Right renal pelvis (tissue), 4 donors: ENCODE measurements at places on chromosomes 2 and 18. TPM values are rescaled to one million over a fixed set of nuclear protein-coding genes. Genes with fewer than 3 reads are reported as not detected.
A peak's percentile ranks its signal among the peaks of the same experiment; 100 is the strongest.

DNA sequence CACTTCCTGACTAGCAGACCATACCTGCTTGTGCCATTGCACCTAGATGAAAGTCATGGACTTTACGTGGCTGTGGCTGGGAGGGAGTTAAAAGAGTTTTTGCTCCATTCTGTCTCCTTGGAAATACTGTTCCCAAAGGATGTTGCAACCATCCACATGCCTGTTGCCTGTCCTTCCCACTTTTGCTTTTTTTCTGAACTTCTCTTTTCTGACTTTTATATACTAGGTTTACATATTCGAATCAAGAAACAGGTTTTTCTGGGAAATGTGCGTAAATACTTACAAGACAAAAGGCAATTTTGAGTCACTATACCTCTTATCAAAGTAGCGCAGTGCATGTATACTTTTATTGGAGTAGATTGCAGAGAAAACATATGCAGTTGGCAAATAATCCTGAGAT, 244.8 kb downstream of the PRKCE start:
- DNase-seq: no peak

GRCh38 chr2:233426619-233427342, 72.5 kb downstream of the DGKD start:
- no peak for DNase-seq

DNA sequence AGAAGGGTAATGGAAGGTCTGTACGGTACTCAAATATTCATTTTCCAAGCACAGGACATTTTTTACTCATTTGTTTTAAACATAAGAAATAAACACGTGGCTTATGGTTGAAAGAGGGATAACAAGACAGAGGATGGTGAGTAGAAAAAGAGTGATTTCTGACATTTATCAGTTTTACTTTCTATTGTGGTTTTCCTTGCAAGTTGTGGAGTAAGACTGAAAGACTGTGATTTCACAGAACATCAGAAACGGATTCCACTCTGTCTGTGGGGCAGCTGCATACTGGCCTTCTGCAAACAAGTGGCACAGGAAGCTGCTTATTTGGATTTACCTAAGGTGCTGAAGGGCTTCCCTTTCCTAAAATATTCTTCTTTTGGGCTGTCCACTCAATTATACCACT, 122.2 kb upstream of the ITGB6 start:
- DNase-seq: no peak

GRCh38 chr2:205934443-205934842, 151.5 kb downstream of the INO80D start:
- DNase-seq: no peak

DNA sequence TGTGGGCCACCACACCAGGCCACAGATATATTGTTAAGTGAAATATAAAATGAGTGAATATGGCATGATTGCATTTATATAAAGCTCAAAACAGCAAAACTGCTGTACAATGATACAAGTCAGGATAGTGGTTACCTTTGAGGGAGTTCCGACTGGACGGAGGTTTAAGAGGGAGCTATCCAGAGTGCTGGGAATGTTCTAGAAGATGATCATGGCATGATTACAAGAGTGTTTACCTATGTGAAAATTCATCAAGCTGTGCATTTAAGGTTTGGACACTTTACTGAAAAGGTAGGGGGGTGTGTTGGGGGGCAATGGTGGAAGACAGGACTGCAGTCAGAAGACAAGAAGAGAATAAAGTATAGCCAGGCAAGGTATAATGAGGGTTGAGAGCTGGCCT, 201.4 kb downstream of the ZBTB7C start:
- DNase-seq: no peak

GRCh38 chr2:235665661-235666212, 171.9 kb downstream of the AGAP1 start:
- no peak for DNase-seq

- DNase-seq: no peak
Observed at GRCh38 chr2:20490300-20491181, 43.7 kb downstream of the RHOB start.

DNA sequence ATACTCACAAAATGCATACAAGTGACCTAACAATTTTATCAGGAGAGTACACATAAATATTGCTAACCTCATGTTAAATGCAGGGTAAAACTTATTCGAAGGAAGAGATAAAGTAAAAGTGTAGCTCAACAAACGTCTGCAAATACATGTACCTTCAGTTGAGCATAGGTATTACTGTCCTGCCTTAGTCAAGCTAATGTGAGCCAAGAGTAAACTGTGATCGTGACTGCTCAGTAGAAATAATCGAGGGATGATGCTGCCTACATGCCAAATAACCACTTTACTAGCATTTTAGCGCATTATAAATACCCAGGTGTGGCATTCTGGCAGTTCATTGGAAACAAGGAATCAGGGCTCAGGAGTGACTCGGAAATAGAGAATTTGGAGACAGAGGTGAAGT, 779.5 kb downstream of the SOCS6 start:
- DNase-seq: no peak

- DNase-seq: no peak
Observed at GRCh38 chr2:101012054-101012705, 10.1 kb downstream of the RPL31 start.

GRCh38 chr2:96669539-96670215, 27.1 kb downstream of the FER1L5 start:
- no peak for DNase-seq

GRCh38 chr2:152620208-152620607, 97.1 kb downstream of the PRPF40A start:
- no peak for DNase-seq

DNA sequence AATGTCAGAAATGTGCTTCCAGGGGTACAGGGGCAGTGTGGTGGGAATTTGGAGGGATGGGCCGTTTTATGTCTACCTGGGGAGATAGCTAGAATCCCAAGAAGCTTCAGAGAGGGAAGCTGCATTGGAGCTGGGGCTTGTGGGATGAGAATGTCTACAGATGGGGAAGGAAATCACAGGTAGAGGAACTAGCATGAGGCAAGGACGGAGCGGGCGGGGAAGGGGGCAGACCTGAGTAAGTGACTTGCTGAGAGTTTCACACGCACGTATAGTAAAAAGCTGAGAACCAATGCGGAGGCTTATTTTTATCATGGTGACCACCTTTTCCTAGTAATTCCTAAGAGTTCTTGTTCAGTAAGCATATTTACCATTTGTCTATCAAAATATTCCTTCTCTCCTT, 6.3 kb downstream of the C2orf80 start:
- DNase-seq: no peak

- no peak for DNase-seq
Observed at GRCh38 chr2:24626131-24626530, 135.1 kb downstream of the NCOA1 start.

DNA sequence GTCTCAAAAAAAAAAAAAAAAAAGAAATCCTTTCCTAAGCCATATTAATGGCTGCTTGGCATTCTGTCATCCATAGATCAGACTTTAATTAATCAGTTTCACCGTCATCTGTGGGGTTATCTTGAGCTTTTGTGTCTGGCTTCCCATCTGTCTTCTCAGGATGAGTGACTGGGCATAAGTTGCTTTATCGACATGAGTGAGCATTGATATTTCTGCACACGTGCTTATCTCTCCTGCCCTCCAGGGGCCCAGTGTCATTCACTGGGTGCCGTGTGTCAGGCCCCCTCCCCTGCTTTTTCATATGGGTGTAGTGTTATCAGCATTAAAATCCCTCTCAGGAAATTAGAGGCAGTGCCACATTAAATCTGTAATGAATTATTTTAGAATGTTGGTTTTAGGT, 65.6 kb downstream of the SH3BP4 start:
- DNase-seq: no peak

- no peak for DNase-seq
Observed at GRCh38 chr18:74234326-74235171, 57.2 kb downstream of the CYB5A start.

DNA sequence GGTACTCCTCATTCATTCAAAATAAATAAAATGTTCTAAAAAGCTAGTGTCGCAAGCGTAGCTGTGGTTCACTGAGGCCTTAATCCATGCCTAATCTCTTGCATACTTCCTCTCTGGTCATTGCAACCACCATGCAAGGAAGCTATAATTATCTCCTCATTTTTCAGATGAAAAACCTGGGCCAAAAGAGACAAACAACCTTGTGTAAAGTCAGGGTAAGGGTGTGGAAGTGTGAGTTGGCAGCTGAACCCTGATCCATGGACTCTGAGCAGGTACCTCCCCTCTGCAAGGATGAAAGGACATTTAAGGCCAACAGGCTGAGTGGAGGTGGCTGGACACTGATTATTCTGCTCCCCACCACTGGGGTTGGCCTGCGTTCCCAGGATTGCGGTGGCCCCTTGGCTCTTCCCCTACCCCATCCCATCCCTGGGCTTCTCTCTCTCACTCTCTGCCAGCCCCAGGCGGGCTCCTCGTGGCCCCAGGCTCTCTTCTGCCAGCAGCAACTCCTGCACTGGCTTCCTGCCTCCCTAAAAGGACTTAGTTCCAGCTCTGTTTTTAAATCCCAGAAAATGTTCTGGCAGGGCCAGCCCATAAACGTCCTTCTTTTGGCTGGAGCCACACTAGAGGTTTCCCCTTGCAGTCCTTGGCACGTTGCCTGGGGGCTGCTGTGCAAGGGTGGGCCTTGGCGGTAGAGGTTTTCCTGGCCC, 72.0 kb upstream of the AFF3 start:
- no peak for DNase-seq

- DNase-seq: peak; percentile 26
Observed at GRCh38 chr2:98822301-98823164, 91.6 kb upstream of the MGAT4A start.

GRCh38 chr2:29182920-29183319, 67.7 kb downstream of the CLIP4 start:
- no peak for DNase-seq

The SULT1C2 gene
- polyA plus RNA-seq: 53.1 TPM

The EPAS1 gene
- 49.1 TPM for polyA plus RNA-seq

The PAX3 gene
- polyA plus RNA-seq: 0.15 TPM

The ANKRD29 gene
- 0.59 TPM for polyA plus RNA-seq

The FSHR gene
- polyA plus RNA-seq: not detected

The IL18RAP gene
- polyA plus RNA-seq: 0.30 TPM

The CNTNAP5 gene
- 0.04 TPM for polyA plus RNA-seq

The ARL4C gene
- polyA plus RNA-seq: 47.4 TPM

The SH3RF3 gene
- polyA plus RNA-seq: 5.7 TPM

The MEX3C gene
- 80.2 TPM for polyA plus RNA-seq

The MAP2 gene
- 30.0 TPM for polyA plus RNA-seq
